ENCODE measurements at places on chromosomes 11 and 22.

GRCh38 chr11:117546431-117547194 is 219.0 kb downstream of the CEP164 start:
- DNase-seq: no peak

- no peak for DNase-seq
These were observed 5.6 kb downstream of the TBX1 start for GRCh38 chr22:19766240-19766510.

GRCh38 chr11:36402568-36403170 is 106.6 kb downstream of the PRR5L start:
- DNase-seq: no peak

- no peak for DNase-seq
These were observed 7.6 kb downstream of the RNH1 start for GRCh38 chr11:499201-500076.

DNA sequence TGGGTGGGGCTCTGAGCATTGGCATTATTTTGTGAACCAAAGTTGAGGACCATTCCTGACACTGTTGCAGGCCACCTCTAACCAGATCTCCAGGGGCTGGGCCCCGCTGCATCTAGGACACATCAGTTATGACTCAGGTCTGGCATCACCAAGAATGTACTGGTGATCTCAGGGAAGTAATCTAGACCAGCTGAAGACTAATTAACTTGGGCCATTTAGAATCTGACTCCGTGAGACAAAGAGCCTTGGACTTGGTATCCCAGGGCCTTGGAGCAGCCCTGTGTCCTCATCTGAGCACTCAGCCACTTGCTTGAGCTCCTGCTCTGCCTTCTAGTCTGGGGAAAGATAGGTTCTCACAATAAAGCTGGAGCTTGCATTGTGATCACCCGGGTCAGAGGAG is 200.6 kb downstream of the KIRREL3 start:
- no peak for DNase-seq

GRCh38 chr22:17083811-17084441 is 874 bp upstream of the IL17RA start:
- DNase-seq: no peak

- DNase-seq: no peak
These were observed 1175.6 kb downstream of the BRD1 start for GRCh38 chr22:48651981-48652538.

Measured in activated naive CD8-positive, alpha-beta T cell treated with anti-CD3 and anti-CD28 coated beads for 36 hours (primary cell).